CD8-positive, alpha-beta T cell (primary cell): ENCODE measurements at places on chromosomes 13 and 19. TPM values are rescaled to one million over a fixed set of nuclear protein-coding genes. Genes with fewer than 3 reads are reported as not detected.

DNA sequence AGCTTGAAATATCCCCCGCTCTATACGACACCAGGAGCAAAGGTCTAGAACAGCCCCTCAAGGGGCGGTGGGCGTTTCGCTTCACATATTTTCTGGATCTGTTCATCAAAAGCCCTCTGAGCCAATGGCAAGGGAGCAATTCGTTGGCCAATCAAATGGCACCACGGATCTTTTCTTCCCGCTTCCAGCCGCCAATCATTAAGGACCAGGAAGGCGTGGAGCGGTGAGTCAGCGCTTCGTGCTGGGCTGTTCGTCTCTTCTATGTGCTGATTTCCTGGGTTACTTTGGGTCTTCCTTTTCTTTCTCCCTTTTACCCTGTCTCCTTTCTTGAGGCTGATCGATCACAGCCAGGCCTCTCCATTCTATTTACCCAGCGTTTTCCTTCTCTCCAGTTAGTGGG, at the start of gene NLRP4:
NLRP4 (plus strand) TSS at position 201 of the 400 bp plus-strand sequence. CDS start 15,541 bp downstream, outside the sequence.
- DNase-seq = no peak

ATP8A2 gene
- total RNA-seq = 0.41 TPM

- DNase-seq = no peak
Measured at GRCh38 chr19:17240826-17241399, 4.8 kb downstream of the NR2F6 start.

KLC3 gene
- total RNA-seq = not detected

DNA sequence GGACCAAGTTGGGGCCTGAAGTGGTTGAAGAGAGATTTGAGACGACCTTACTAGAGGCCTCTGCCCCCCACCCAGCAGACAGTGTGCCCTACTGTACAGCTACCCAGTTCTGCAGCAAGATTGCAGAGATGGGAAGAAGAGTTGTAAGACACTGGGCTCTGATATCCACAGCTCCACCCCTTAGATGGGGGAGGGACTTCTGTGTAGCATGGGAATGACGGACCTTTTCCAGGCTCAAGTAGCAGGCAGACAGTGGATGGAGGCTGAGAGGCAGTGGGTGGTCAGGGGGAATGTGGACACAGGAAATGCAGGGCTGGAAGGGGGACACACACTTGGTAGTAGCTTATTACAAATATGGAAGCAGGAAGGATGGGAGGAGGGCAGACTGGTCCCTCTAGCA, 13.0 kb downstream of the LRFN3 start:
- no peak for DNase-seq

- no peak for DNase-seq
Measured at GRCh38 chr13:39345982-39346381, 257.0 kb downstream of the LHFPL6 start.

CACNG8 gene
- total RNA-seq = not detected

DNA sequence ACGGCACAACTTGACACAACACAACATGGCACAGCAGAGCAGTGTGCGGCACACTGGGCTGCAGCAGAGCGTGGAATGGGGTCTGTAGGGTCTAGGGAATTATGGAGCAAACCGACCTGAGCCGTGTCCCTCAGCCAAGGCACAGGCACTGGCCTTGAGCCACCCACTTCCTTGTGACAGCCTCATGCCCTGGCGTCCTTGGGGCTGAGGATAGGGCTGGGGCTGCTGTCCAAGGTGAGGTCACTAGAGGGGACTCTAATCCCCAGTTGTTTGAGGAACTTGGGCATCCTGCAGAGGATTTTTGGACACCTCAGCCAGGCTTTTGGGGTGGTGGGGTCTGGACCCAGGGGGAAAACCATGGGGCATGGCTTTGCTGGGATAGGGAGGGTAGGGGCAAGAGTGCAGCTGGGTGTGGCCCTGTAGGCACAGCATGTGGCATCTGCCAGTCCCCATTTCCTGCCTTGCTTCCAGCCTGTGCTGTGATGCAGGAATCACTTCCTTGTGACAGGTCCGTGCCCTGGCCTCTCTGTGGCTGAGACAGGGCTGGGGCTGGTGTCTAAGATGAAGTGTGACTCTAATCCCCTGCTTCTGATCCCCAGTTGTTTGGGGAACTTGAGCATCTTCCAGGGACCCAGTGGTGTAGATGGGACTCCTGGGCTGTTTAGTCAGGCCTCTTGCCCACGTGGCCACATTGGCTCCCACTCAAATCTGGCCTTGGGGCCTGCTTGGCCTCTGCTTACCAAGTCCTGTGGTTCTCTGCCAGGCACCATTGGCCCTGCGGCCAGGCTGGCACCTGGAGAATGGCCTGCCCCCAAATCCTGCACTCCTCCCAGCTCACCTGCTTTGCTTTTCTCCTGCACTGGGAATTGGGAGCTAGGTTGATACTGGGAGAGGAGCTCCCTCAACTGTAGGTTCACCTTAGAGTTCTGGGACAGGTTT, 78.5 kb downstream of the SCGB2B2 start:
- no peak for DNase-seq

DNA sequence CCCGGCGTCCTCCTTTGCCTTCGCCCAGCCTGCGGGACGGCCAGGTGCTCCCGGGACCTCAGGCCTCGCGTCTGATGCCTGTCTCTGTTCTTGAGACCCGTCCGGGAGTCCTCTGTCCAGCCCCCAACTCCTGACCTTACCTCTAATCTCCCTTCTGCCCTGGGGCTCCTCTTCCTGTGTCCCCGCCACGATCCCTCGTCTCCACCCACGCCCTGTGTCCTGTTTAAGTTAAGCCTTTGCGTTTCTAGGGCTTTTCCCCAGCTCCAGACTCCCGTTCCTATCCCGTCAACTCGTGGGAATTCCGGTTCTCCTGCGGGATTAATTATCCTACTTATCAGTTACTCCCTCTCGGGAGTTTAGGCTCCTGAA, 686 bp downstream of the LENG8 start:
- DNase-seq = no peak

DNA sequence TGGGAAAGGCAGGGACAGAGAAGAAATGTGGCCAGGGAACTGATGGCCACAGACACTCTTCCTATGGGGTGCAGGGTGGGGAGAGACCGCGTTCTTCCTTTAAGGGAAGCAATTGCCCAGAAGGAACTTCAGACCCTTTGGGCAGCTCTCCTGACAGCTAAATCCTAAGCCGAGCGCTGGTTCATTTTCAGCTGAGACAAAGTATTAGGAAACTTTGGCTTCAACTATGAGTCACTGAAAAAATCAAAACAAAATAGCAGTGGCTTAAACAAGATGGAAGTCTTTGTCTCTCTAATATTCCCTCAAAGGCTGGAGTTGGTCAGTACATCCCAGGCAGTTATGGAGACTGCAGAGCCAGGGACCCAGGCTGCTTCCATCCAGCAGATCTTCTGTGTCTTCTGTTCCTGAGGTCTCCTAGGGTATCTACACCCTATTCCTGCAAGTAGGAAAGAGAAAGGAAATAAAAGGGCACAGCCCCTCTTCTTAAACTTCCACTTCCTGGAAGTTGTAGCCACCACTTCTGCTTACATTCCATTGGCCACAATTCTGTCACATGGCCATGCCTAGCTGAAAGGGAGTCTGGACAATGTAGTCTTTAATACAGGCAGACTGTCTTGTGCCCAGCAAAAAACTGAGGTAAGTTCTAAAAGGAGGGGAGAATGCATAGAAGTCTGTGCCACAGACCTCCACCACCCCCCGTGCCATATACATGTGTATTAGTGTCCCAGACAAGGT, 163.5 kb downstream of the KATNAL1 start:
- DNase-seq = no peak

ZNF98 gene
- total RNA-seq = not detected

GRCh38 chr13:109802936-109803335, 16.6 kb upstream of the IRS2 start:
- no peak for DNase-seq

- no peak for DNase-seq
Measured at GRCh38 chr19:7955696-7956095, 12.2 kb upstream of the TIMM44 start.

DNA sequence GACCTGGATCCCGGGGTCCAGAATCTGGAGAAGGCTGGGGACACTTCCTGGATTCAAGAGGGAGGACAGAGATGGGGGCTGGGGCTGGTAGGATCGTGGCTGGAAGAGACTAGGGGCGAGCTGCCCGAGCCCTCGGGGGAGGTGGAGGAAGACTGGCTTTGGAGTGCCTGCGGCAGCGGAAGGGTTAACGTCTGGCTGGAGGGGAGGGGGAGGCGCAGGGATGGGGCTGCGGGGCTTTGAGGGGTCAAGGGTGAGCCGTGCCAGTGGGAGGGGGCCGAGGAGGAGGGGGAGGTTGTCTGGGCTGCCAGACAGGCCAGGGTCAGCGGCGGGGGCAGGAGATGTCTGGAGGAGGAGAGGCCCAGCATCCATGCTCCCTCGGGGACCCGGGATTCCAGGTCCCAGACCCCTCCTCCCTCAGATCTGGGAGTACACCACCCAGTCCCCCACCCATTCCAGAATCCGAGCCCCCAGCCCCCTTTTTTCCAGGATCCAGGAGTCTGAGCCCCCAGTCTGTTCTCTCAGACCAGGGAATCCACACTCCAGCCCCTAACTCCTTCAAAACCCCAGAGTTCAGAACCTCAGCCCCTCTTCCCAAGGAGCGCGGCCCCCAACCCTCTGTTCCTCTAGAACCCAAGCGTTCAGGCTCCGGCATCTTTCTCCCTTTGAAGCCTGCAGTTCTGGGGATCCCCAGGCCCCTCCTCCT, 3.2 kb upstream of the SPACA6 start:
- DNase-seq = no peak

- no peak for DNase-seq
Measured at GRCh38 chr19:53982001-53982451, 9.4 kb upstream of the CACNG6 start.

GRCh38 chr19:4473763-4474513, 1.8 kb downstream of the HDGFL2 start:
- DNase-seq = no peak
